ENCODE measurements at places on chromosomes 6 and 20.

GRCh38 chr6:78797270-78797669, 70.1 kb upstream of the IRAK1BP1 start:
- no peak for DNase-seq

GRCh38 chr6:6503191-6503590, 85.3 kb upstream of the LY86 start:
- no peak for DNase-seq

DNA sequence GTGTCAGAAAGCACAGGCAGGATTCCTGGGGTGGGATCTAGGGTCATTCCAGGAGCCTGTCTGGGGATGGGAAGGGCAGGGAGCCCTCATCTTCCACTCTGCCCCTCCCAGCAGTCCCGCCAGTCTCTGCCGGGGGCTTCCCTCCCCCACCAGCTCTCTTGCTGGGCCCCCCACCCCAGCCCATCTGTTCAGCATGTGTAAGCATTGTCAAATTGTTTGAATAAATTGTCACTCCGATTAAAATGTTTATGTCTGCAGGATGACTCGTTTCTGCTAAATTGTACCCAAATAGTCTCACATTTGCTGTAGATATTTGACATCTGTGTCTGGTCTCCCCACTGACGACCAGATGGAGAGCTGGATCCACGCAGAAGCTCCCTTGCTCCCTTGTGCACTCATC, 257.6 kb downstream of the ANKRD60 start:
- no peak for DNase-seq

- no peak for DNase-seq
Observed at GRCh38 chr6:18632670-18633410, 245.7 kb downstream of the RNF144B start.

GRCh38 chr6:78810698-78811097, 56.7 kb upstream of the IRAK1BP1 start:
- no peak for DNase-seq

DNA sequence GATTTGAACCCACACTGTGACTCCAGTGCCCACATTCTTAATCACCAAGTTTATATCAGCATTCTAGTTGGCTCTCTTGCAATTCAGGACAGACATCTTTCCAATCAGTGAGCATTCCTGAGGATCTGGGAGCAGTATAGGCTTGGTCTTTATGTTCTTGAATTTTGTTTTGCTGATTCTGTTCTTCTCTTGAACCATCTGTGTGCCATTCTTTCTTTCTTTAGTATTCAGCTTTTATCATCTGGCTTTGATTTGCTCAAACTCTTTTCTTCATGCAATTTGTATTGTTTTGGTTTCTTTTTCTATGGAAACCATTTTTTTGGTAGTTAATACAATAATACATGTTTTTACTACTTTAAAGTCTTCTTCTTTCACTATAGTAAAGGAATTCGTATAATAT, 162.4 kb downstream of the CD109 start:
- no peak for DNase-seq

DNA sequence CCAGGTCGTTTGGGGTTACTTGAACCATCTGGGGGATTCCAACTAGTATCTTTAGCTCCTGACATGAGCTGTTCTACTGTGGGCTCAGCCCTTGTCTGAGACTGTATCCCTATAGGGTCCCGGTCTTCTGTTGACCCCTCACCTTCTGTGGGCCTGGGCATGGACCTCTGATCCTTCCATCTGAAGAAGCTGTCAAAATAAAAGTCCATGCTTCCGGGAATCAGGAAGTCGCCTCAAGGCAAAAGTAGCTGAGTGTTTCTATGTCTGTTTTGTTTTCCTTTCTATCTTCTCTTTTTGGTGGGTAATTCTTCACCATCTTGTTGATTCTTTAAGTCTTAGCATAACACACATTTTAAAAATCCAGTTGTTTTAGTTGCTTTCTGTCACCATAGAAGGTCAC, 30.3 kb downstream of the ITPR3 start:
- DNase-seq: no peak

- DNase-seq: no peak
Observed at GRCh38 chr20:15789079-15789478, 784.2 kb downstream of the KIF16B start.

- no peak for DNase-seq
Observed at GRCh38 chr6:42383421-42384205, 68.1 kb downstream of the TRERF1 start.

DNA sequence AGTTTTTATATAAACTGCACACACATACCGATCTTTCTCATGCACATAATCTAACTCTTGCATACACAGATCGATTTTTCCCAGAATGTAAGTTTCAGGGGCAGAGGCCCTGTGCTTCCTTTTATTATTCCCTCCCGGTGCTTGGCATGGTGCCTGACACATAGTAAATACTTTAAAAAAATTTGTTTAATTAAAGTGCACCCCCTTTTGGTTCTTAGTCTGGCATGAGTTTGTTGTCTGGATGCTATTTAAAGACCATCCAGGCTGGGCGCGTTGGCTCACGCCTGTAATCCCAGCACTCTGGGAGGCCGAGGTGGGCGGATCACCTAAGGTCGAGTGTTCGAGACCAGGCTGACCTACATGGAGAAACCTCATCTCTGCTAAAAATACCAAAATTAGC, 5.4 kb upstream of the DEK start:
- no peak for DNase-seq

GRCh38 chr6:161828355-161828754, 554.5 kb upstream of the AGPAT4 start:
- no peak for DNase-seq

DNA sequence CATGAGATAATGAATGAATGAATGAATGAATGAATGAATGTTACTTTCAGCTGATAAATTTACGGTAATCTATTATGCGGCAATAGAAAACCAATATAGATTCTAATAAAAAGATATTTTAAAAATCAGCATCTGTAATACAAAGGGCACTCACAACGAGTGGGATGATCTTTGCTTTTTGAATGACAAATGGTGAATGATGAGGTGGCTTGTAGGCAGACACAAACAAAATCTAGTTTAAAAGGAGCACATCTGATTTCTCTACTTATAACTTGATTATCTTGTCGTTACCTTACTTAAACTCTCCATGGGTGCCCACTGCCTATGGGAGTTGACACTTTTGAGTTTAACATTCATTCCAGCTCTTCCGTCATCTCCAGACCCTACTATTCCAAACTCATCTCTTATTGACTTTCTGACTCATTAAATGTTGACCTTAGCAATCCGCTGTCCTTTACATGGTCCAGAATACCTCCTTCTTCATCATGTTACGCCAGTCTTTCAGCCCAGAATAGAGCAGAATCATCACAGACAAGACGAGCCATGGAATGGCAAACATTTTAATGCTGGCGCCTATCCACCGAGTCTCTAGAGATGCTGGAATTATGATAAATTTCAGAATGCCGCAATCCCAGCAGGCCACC, 41.3 kb downstream of the NHLRC1 start:
- DNase-seq: no peak

- no peak for DNase-seq
Observed at GRCh38 chr6:111478064-111478476, 4.9 kb downstream of the REV3L start.

GRCh38 chr20:20677186-20677585, 35.3 kb downstream of the RALGAPA2 start:
- no peak for DNase-seq

DNA sequence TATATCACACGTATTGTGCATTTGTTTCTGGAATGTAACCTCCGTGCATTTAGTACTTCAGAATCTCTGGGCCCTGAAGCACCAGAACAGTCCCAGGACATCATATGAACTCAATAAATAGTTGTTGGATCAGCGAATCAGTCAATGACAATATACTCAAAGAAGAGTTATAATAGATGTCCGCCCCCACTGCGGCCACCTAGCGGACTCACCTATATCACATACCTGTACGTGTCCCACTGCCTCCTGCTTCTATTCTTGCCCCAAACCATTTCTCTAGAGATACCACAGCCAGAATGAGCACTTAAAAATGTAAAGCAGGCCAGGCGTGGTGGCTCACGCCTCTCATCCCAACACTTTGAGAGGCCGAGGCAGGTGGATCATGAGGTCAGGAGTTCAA, 73.9 kb downstream of the DCDC2 start:
- DNase-seq: no peak

DNA sequence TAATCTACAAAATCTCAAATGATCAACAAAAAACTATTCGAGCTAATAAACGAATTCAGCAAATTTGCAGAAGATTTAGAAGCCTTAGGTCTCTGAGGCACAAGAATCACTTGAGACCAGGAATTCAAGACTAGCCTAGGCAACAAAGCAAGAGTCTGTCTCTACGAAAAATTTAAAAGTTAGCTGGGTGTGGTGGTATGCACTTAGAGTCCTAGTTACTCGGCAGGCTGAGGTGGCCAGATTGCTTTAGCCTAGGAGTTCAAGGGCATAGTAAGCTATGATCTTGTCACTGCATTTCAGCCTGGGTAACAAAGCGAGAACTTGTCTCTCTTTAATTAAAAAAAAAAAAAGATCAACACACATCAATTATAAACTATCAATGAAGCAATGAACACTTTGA, 34.2 kb downstream of the FAM184A start:
- DNase-seq: no peak

DNA sequence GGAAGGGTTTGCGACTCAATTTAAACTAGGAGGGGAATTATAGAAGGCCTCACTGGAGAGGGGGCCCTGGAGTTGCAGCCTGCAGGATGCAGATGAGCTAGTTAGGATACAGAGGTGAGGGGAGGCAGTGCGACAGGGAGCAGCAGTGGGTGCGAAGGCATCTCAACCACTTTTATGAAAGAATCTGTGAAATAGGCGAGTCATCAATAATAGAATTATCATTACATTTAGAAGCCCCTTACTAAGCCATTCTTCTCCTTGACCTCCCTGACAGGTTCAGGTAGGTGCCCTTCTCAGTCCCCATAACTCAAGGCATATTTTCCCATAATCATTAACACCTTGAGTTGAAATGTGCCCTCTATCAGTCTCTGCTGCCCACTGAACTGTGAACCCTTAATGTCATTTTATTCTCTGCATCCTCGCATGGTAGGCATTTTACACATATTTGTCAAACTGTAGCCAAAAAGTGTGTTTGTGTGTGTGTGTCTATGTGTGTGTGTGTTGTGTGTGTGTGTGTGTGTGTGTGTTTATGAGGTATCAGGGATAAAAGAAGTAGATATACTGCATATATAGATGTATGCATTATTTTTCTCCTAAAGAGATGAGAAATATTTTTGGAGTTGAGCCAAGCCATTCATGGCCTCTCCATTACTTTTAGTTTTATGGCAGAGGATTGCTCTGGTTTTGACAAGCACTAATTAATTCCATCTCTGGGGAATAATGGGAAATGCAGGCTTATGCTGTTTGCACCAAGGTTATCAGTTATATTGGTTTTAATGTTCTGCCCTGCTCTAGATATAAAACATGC, 898.8 kb downstream of the KIF16B start:
- no peak for DNase-seq

GRCh38 chr6:113649276-113649675, 207.9 kb upstream of the MARCKS start:
- DNase-seq: no peak

GRCh38 chr6:145544514-145544913, 190.8 kb downstream of the EPM2A start:
- DNase-seq: no peak

DNA sequence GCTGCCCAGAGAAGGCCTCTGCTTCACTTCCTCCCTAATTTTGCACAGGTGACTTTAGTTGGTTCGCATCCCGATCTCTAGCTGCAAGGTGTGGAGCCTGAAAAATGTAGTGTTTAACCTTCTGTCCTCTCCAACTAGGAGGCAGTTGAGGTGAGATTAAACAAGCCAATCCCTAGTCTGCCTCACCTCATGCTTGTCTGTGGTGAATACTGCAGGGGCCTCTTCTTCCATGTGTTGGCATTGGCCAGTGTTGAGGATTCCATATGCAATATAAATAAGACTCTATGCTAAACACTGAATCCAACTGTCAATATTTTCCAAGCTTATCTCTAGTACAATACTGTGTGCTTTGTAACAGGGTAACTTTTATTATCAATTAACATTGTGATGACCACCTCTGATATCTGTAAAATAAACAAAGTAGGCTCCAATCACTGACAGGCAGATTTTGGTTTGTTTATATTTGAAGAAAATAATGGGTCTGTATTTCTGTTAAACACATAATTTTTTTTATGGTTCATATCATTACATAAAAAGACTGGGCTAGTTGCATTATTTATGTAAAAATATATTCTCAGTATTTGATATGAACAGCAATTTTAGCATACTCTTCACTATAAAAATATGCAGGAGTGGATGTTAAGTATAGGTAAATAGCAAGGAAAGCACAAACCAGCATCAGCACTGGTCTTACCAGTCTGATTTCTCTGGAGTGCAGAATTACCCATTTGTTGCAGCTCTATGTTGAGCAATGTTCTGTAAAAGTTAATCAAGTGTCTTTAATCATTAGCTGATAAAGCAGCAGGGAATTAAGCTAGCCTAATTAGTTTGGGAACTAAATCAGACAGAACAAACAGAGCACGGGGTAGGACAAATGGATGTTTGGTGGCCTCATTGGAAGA, 74.0 kb downstream of the ANKRD6 start:
- no peak for DNase-seq

DNA sequence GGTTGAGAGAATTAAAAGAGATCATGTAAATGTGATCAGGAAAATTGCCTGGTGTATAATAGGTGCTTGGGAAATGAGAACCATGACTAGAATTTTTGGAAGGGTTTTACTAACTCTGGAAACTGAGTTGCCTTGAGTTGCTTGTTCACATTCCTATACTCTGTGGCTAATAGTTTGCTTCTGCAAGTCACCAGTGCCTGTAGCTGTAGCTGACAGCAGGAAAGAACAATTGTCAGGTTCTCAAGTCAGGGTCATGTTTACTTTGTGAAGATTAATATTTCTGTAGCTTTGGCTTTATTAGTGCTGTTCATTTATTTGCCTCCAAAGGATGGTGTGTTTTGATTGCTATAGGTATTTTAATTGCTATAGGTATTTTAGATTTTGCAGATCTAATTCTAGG, 86.5 kb downstream of the EYA2 start:
- no peak for DNase-seq

DNA sequence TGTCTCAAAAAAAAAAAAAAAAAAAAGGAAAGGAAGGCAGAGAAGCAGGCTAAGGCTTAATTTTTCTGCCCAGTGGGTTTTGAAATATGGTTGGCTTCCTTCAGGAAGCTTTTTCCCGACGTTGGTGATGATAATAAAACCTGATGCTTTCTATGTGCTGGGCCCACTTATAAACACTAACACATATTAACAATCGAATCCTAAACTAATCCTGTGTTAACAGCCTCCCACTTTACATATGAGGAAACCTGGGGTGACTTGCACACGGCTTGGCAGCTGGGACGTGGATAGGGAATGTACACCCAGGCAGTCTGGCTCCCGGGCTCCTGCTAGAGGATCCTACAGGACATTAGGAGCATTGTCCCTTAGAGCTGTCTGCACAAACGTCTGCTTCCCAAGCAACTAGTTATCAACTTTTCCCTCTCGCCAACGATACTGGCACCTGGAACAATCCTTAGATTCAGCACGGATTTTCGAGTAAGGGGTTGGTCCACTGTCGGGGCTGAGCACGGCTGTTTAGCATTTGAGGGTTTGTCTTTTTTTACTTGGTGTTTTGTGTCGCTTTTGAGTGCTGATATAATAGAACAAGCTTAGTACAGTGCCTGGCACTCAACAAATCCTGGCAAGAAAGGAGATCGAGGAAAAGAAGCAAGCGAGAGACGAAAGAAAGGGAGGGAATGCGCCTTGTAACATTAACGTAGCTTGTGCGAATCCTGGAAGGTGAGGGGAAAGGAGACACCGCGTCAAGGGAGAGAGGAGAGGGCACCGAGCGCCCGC, 622 bp upstream of the KIZ start:
- no peak for DNase-seq

GRCh38 chr6:148271711-148272439, 70.8 kb upstream of the SASH1 start:
- DNase-seq: no peak
